T follicular helper cell (primary cell): ENCODE measurements at places on chromosomes 7 and 10.
A peak's percentile ranks its signal among the peaks of the same experiment; 100 is the strongest.

- no peak for DNase-seq
Observed at GRCh38 chr10:73717556-73717955, 19.6 kb upstream of the AGAP5 start.

DNA sequence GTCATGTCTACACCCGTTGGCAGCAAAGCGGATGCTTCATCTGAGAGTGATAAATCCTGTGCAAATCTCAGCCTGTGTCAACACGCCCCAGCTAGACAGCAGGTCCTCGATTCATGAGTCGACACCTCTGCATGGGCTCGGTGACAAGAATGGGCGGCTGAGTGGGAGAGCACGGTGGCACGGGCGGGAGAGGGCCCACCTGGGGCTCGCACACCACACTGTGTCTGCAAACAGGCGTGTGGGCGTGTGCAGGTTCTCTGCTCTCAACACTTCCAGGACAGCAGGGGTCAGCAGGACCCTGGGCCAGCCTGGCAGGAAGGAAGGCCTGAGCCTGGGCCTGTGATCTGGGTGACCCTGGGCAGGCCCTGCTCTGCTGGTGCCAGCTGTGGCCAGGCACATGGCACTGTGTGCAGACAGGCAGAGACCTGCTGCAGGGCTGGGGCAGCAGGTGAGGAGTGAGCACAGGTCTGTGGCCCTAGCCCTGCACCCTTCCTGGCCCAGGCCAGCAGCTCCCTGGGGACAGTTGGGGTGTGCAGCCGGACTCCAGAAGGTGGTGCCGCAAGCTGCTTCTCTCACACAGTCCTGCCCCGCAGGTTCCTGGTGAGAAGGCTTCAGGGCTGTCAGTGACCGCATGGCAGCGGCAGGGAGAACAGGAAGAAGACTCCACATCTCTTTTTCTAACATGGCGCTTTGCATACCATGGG lies 216.4 kb downstream of the ELFN1 start:
- no peak for DNase-seq

GRCh38 chr7:3438352-3438751 lies 137.3 kb downstream of the SDK1 start:
- DNase-seq, result no peak

DNA sequence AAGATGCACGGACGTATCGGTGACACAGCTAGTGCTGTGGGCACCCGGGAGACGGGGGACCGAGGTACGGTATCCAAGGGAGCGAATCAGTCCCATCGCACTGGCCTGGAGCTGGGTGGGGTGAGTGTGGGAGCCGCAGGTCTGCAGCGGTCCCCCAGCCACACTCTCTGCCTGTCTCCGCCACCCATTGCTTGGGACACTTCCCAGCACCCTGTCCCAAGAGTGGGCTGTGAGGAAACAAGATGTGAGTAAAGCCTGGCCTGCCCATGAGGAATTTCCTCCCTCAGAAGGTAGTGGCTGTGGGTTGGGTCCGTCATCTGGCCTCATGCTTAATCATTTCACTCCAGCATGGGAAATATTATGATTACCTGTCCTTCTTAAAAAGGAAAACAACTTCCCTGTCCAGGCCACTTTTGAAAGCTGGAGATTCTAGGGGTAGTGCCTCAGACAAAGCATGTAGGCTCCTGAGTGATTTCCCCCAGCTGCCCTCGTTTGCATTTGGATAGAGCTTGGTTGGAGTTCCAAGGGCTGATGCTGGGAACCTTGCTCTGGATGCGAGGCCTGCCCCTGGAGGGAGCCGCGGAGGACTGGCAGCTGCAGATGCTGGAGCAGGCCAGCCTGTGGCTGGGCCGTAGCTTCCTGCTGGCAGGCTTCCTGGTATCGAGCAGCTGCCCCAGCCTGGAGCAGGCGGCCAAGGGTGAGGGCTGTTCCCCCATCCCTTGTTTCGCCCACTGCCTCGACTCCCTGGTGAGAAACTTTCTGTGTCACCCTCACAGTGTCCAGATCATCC lies 6.2 kb upstream of the ACTR3C start:
- no peak for DNase-seq

GRCh38 chr7:8211725-8212096 lies 50.3 kb downstream of the ICA1 start:
- no peak for DNase-seq

- no peak for DNase-seq
Observed at GRCh38 chr7:2734751-2735571, 47.0 kb downstream of the AMZ1 start.

- no peak for DNase-seq
Observed at GRCh38 chr7:23065974-23066373, 39.6 kb upstream of the KLHL7 start.

- no peak for DNase-seq
Observed at GRCh38 chr10:90743291-90743690, 114.5 kb downstream of the HTR7 start.

DNA sequence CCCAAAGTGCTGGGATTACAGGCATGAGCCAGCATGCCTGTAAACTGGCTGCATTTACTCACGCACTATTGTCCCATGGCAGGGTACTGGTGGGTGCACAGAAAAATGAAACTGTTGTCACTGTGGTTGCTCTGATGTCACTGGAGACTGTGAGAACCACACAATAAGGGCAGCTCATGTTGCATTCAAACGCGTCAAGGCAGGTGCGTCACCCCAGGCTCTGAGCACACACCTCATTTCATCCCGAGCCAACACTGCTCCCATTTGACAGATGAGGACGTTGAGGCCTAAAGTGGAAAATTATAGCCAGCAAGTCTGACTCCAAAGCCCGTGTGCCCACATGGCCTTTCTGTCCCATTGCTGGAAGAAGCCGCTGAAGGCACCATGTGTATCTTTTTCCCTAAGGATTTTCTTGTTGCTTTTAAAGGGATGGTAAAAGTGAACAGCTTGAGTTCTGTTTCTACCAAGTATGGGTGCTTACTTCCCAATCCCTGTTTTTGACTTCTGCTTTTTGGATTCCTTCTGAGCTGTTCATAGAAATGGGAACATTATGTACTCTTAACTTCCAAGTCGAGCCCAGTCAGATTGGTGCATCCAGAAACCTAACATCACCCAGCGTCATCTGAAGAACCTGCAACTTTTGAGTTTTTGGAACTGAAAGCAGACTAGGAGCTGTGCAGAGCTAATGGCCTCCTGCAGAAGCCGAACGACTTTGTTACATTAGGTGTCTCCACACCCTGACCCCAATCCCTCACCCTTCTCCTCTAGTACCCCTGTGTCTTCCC lies 60.1 kb upstream of the CARD11 start:
- no peak for DNase-seq

GRCh38 chr10:93656155-93656554 lies 43.8 kb downstream of the PDE6C start:
- no peak for DNase-seq

DNA sequence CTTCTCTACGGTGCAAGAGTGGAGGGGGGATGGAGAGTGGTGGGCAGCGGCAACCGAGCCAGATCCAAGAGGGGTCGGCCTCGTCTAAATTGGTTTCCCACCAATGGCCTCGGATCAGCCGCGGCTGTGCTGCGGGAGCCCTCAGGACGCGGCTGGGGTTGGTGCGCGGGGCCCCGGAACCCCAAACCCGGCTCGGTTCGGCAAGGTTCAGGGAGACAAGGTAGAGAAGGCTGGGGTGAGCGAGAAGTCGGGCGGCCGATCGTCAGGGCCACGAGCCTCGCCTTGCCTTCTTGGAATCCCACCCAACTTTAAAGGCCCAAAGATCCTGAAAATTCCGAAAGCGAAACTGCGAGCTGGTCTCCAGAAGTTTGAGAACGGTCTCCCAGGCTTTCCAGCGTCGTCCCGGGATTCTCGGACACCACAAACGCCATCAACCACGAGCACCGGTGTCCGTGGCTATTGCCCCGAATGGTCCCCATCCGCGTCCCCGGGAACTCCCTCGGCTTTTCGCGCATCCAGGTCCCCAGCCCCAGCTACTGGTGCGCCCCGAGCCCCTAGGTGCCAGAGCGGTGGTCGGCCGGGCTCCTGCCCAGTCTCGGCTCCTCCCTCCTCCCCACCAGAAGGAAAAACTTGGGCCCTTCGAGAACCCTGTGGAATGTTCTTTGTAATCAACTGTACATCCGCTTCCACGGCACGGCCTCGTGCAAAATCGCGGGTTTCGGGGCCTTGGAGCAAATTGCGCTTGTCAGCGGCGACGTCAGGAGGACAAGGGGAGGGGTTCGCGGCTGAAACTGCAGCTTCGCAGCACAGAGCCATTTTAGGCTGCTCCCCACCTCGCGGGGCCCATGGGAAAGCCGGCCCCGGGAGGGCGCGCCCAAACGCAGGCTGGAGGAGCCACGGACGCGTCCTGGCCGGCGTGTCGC lies 3.2 kb downstream of the SFMBT2 start:
- peak; percentile 36 for DNase-seq

DNA sequence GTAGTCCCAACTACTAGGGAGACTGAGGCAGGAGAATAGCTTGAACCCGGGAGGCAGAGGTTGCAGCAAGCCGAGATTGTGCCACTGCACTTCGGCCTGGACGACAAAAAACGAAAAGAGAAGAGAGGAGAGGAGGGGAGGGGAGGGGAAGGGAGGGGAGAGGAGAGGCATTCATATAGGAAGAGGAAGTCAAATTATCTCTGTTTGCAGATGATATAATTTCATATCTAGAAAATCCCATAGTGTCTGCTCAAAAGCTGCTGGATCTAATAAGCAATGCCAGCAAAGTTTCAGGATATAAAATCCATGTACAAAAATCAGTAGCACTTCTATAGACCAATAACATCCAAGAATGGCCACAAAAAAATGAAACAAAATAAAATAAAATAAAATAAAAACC lies 120.3 kb downstream of the LMBR1 start:
- no peak for DNase-seq

DNA sequence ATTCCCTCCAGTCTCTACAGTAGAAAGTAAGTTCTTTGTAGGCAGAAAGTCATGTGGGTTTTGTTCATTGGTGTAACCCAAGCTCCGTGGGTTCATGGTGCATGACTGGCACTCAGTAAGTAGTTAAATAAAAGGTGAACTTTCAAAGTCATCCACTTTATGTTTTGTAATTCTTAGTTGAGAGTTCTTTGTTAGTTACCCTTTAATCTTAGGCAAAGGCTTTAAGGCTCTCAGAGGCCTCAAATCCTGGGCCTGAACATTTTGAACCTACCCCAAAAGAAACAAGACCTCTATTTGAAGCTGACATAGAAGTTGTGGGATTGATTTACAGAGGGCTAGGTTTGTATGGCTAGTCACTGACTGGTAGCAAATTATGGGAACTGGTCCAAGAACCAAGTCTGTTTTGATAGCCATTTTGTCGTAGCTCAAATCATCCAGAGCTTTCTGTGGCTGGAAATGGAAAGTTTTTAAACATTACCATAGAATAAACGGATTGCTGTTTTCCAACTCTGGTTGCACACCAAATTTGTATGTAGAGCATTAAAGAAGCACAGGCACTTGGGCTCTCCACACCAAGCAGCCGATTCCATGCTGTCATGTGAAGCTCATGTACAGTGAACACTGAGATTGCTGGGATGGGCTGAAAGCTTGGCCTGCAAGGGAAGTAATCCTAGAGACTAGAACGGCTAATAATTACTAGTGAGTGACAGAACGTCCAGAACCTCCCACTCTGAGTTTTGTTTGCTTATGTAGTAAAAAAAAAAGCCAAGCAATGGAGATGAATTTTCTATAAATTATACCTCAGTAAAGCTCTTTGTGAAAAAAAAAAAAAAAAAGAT lies 53.5 kb downstream of the DENND11 start:
- DNase-seq, result no peak

- DNase-seq, result no peak
Observed at GRCh38 chr7:5425507-5426225, 2.0 kb upstream of the TNRC18 start.

- DNase-seq, result no peak
Observed at GRCh38 chr7:122944682-122945303, 50.7 kb downstream of the TAS2R16 start.

DNA sequence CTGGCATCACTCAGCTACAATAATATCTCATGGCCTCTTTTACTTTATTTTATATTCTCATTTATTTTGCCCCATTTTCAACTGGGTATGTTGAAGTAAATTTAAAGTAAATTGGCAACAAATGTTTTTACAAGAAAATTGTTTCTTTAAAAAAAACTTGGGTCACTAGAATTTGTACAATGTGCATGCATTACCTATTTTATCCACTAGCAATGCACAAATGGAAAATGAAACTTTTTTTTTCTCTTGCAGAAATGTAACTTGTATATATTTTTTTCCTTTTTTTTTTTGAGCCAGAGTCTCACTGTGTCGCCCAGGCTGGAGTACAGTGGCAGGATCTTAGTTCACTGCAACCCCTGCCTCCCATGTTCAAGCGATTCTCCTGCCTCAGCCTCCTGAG lies 10.3 kb upstream of the H2AZ2 start:
- DNase-seq, result no peak

DNA sequence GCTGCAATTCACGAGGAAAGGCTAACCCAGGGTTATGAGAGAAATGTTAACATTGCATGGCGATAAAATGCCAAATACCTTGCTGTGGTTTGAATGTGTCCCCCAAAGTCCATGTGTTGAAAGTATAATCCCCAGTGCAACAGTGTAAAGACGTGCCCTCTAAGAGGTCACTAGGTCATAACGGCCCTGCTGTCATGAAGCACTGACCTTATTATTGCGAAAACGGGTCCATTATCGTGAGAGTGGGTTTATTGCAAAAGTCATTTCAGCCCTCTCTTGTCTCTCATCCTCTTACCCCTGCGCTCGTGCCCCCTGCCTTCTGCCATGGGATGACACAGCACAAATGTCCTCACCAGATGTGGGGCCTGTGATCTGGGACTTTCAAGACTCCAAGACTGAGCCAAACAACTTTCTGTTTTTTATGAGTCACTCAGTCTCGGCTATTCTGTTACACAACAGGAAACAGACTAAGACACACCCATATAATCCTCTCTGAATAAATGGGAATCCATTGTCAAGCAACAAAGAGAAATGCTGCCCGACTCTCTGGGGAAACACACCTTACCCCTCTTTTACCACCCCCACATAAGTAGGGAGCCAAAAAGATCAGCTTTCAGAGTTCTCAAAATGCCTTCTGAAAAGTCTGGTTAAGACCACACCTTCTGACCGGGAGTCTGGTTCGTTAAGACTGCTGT lies 73.1 kb upstream of the UCN3 start:
- peak; percentile 52 for DNase-seq

DNA sequence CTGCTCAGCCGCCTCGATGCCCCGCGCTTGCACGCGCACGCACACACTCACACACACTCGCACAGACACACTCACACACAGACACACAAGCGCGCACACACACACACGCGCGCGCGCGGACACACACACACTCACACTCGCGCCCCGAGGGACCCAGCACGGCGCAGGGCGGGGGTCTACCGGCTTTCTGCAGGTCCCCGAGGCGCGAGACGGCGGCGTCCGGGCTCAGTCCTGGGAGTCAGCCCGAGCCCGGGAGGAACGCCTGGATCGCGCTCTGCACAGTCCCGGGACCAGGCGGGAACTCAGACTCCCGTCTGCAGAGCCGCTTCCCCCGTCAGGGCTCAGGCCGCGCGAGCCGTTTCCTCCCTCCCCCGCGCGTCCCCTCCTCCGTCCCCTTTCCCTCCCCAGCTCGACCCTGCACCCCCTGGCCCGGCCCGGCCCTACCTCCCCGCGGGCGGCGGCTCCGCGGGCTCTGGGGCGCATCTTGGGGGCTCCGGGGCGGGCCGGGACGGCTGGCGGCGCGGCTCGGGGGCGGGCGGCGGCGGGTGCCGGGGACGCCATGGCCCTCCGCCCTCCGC lies 464 bp downstream of the DENND2A start:
- no peak for DNase-seq

GRCh38 chr10:30816159-30816819 lies 186.7 kb upstream of the LYZL2 start:
- DNase-seq, result no peak

GRCh38 chr7:36683111-36683510 lies 41.2 kb downstream of the AOAH start:
- DNase-seq, result no peak
